ENCODE measurements at places on chromosomes 12 and 14. TPM values are rescaled to one million over a fixed set of nuclear protein-coding genes. Genes with fewer than 3 reads are reported as not detected.

Gene MYH6
- total RNA-seq, result not detected

Gene GLS2
- 4.1 TPM for total RNA-seq

Gene TTC9
- 14.7 TPM for total RNA-seq

Gene GALNT4
- total RNA-seq, result 3.3 TPM

Gene GLT8D2
- total RNA-seq, result 9.4 TPM

Gene LGALS3
- 10.6 TPM for total RNA-seq

Gene UBE2N
- 218 TPM for total RNA-seq

Gene B4GALNT1
- 37.5 TPM for total RNA-seq

Gene REP15
- 0.82 TPM for total RNA-seq

Gene SLC25A21
- total RNA-seq, result 6.1 TPM

Gene CLBA1
- total RNA-seq, result 13.0 TPM

Gene SLC39A2
- not detected for total RNA-seq

Gene ANO4
- 88.9 TPM for total RNA-seq

Gene DACT1
- 203 TPM for total RNA-seq

Gene LTBR
- total RNA-seq, result 2.4 TPM

Gene PMEL
- not detected for total RNA-seq

Gene PRPH
- 0.82 TPM for total RNA-seq

Gene PCED1B
- total RNA-seq, result 0.41 TPM

Gene PDZRN4
- total RNA-seq, result 46.9 TPM

Gene GSC
- total RNA-seq, result not detected

Gene PGF
- total RNA-seq, result 2.9 TPM

Gene SLC35F4
- 4.5 TPM for total RNA-seq

Gene CCDC198
- total RNA-seq, result not detected

Gene PLEKHH1
- 7.3 TPM for total RNA-seq

Gene IFI27
- 9.0 TPM for total RNA-seq

Gene SLC6A13
- total RNA-seq, result 12.2 TPM

Gene HSPB8
- 0.41 TPM for total RNA-seq

Gene TSPAN11
- total RNA-seq, result 2.9 TPM

Gene ARG2
- 59.1 TPM for total RNA-seq

Gene RAPGEF3
- total RNA-seq, result 7.7 TPM

Gene GARIN6
- not detected for total RNA-seq

Gene ARHGEF25
- total RNA-seq, result 38.3 TPM

Gene MYO1H
- under 0.01 TPM for total RNA-seq
